ENCODE measurements at places on chromosomes 4 and X. TPM values are rescaled to one million over a fixed set of nuclear protein-coding genes. Genes with fewer than 3 reads are reported as not detected.

DNA sequence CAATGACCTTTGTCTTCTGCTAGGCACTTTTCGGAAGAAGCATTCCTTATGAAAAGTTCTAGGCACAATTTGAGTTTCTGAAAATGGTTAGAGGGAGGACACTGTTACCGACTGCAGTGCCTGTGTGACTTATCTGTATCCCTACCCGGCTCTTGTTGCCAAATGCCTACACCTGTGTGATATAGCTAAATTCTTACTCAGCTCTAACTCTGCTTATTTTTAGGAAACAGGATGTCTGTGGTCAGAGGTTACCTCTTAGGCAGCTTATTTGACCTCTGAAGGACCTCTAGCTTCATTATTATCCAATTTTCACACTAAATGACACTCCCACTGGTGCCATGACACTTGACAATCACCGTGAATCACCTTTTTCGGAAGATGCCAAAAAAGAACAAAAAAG lies 561.1 kb upstream of the SMIM31 start:
- DNase-seq, result no peak

The P2RY10 gene
- total RNA-seq, result 1.2 TPM

GRCh38 chr4:47359891-47360290 lies 103.6 kb downstream of the COMMD8 start:
- no peak for DNase-seq

The DOK7 gene
- 0.53 TPM for total RNA-seq

The GSX2 gene
- total RNA-seq, result not detected

DNA sequence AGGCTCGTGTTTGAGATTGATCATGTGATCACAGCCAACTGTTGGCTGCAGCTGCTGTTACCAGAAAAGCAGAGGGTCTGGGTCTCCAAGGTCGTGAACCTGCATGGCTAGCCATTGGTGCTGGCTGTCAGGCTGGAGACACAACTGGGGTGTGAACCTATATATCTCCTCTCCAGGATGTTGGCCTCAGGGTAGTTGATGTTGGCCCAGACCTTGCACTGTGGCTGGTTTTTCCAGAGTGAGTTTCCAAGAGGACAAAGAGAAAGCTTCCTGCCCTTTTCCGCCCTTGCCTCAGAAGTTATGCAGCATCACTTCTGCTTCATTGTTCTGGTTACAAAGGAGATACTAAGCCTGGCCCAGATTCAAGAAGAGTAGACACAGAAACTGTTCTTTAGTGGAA lies 607.8 kb upstream of the HS3ST1 start:
- DNase-seq, result no peak

DNA sequence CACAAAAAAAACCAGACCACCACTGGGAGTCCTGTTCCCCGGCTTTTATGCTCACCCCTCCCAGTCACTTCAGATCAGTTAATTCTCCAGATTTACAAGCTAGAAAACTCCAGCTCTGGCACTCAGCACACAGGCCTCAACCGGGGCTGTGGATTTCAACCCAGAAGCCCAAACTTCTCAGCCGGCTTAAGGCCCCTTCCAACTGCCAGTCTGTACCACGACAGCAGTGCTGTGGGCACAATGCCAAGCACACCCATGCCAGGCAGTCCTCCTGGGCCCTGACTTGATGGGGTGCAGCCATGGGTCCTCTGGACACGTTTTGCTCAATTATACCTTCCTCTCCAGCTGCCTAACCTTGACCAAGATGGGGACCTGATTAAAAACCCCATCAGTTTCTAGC lies 12.2 kb downstream of the SOD3 start:
- DNase-seq, result no peak
